Upper lobe of left lung (tissue), 6 donors: ENCODE measurements at places on chromosomes 5 and 9.

DNA sequence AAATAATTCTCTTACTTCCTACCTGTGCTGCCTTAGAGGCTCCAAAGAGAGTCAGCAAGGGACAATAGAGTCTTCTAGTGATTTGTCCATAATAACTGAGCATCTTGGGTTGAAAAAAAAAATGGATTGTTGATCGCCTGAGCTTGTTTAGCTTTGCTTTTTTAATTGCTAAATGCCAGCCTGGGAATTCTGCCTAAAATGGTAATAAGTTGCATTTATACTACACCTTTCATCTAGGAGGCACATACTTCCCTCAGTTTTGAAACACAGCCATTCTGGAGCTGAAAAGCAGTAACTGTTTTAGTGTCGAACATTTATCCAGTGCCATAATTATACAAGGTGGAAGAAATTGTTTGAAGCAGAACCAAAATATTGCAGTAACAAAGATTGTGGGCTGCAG lies 421.3 kb downstream of the CAAP1 start:
- no peak for DNase-seq

- DNase-seq: no peak
Observed at GRCh38 chr5:71693828-71694427, 25.1 kb upstream of the CARTPT start.

GRCh38 chr5:74919041-74919440 lies 52.9 kb upstream of the FAM169A start:
- DNase-seq: no peak

GRCh38 chr5:157473383-157474320 lies 13.6 kb downstream of the NIPAL4 start:
- no peak for DNase-seq

DNA sequence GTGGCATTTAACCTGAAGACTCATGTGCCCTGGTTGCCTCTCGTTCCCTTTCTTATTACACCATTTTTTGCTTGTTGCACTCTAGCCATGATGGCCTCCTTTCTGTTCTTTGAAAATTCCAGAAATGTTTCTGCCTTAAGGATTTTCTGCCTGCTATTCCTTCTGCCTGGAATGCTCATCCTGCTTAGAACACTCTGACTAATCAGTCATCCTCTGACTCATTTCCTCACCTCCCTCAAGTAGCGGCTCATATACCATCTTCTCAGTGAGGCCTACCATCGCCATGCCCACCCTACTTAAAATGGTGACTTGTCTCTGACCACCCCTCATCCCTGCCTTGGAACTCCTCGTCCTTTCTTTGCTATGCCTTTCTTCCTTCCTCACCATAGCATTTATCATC lies 68.8 kb downstream of the KIF4B start:
- DNase-seq: no peak

DNA sequence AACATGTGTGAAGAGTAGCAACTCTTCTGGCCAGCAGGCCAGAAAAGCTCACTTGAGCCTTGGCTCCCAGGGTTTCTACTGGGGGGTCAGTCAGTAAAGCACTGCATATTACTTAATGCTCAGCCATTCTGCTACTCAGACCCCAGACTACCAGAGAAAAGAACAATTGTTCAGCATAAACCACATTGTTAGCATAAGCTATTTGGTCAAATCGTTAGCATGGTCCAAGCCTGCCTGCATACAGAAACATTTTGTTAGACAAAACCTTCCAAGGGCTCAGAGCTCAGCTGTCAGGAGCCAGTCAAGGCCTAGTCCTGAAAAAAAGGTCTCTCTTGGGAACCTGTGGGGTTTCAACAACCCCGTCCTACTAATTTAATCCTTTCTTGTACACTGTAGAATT lies 449.3 kb downstream of the PRR16 start:
- DNase-seq: no peak

DNA sequence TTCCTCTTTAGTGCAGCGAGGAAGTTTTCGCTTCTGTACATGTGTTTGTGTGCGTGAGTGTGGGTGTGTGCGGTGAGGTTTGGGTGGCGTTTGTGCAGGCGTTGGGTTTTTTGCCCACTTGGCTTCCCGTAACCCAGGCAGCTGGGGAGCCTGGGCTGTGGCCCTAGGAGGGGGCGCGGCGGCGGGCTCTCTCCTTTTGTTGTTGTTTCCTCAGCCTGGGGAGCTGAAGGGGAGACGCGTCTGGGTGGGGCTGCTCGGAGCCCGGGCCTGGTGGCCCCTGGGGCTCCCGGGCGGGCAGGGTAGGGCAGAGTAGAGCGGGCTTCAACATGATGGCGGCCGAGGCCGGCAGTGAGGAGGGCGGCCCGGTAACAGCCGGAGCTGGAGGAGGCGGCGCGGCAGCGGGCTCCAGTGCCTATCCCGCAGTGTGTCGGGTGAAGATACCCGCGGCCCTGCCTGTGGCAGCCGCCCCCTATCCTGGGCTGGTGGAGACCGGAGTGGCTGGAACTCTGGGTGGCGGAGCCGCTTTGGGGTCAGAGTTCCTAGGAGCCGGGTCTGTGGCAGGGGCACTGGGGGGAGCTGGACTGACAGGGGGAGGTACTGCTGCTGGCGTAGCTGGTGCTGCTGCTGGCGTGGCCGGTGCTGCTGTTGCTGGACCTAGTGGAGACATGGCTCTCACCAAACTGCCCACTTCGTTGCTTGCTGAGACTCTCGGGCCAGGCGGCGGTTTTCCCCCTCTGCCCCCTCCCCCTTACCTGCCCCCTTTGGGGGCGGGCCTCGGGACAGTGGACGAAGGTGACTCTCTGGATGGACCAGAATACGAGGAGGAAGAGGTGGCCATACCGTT lies 665 bp downstream of the RASA1 start:
- peak; percentile 92 for DNase-seq

DNA sequence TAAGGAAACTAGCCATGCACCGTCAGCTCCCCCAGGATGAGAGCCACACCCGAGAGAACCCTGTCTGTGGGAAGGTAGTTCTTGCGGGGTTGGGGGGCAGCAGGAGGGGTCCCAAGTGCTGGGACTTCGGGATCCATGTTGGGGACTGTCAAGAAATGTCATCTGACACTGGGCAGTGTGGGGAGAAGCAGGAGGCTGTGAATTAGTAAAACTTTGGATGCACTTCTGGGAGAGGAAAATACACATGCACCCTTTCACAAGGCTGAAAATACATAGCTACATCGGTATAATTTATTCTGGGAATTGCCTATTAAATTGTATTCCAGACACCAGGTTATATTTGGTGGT lies 109.6 kb upstream of the RPS23 start:
- no peak for DNase-seq

DNA sequence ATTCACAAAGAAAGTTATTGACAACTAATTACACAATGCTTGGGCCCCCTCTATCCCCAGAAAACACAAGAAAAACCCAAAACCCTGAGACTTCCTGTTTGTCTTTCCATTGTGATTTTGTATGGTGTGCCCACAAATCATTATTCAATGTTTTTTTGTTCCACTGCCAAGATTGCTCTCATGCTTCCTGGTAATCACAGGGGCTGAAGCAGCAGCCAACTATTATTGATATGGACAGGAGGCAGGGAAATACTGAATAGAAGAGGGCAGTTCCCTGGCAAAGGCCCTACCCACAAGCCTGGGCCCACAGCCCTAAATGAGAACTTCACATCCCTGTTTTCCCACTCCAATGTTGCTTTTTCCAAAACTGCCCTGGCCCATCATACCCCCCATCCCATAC lies 21.5 kb upstream of the RFK start:
- no peak for DNase-seq

DNA sequence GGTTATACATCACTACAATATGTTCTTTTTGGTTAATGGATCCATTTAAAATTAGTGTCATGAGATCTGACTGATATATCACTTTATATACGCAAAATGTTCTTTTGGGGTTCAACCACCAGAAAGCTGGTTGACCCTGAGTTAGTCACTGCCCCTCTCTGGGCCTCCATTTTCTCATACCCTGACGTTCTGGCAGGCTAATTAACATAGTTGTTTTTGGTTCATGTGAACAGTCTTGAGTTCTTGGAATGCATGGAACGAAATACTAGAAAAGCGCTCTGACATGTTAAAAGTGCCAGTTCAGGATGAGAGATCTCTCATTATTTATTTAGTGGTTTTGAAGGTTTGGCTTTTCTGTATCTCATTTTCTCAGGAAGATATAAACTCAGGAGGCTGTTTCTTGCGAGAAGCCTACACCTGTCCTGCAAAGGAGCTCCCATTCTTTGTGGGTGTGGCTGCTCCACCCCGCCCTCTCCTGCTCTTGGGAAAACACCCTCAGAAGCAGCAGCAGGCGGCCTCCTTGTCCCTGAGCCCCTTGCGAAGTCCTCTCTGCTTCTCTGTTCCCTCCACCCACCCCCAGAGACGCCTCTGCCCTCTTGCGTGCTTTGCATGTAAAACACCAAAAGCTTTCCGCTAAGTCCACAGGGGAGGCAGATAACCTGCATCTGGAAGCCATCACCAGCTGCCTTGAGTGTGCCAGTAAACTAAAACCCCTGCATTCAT lies 302.4 kb upstream of the PANK3 start:
- no peak for DNase-seq

DNA sequence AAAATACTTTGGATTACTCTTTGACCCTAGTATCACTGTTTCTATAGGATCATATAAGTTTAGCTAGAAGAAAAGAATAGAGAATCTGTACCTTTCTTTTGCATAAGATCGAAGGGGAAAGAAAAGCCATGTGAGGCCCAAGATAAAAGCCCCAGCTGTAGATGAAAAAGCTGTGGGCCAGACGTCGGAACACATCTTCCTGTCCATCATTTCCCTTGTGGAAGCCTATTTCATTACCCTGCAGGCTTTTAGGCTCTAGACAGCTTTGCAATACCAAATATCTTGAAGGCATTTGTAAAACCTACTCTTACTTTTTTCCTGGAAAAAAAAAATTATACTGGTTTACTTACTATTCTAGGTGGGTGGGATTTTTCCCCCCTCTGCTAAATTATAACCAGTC lies 10.0 kb downstream of the PALM2AKAP2 start:
- no peak for DNase-seq

DNA sequence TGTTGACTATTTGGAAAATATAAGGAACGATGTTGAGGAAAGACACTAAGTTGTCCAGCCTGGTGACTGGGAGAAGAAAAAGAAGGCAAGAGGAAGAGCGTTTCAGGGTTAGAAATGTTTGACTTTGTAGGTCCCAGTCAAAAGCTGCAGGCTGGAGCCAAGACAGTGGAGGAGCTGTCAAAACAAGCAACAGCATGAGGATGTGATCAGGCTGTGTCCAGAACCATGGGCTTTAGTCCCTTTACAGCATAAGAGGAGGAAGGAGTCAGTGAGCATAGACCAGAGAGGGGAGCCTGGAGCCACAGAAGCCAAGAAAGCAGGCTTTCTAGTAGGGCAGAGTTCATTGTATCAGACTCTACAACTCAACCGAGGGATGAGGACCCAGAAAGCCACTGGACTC lies 658.5 kb downstream of the BNC2 start:
- DNase-seq: no peak

- no peak for DNase-seq
Observed at GRCh38 chr5:39449591-39449990, 24.8 kb upstream of the DAB2 start.

DNA sequence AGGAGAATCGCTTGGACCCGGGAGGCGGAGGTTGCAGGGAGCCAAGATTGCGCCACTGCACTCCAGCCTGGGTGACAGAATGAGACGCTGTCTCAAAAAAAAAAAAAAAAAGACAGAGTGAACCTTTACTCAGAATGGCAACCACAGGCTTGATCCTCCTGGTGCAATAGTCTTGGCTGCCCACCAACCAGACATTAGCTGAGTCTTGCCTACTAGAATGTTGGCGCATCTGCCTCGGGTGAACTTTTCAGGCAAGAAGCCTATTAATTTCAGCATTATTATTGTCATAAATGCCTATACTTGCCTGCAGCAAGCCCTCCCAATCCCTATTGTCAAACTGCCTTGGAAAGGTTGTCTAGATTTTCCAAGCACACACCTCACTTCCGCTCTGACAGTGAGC lies 4.2 kb downstream of the SERINC5 start:
- no peak for DNase-seq

DNA sequence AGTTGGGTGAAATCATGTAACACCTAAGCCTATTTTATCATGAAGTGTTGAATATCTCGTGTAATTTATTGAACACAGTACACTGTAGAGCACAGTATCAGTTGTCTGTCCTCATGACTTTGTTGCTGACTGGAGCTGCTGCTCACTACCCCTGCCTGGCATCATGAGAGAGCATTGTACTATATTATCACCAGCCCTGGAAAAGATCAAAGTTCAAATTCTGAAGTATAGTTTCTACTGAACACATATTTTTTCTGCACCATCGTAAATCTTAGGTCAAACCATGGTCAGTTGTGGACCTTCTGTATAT lies 169.3 kb upstream of the RAI14 start:
- no peak for DNase-seq

- DNase-seq: no peak
Observed at GRCh38 chr5:119049824-119050449, 20.9 kb upstream of the DMXL1 start.

- no peak for DNase-seq
Observed at GRCh38 chr5:68519143-68519542, 303.6 kb downstream of the PIK3R1 start.

DNA sequence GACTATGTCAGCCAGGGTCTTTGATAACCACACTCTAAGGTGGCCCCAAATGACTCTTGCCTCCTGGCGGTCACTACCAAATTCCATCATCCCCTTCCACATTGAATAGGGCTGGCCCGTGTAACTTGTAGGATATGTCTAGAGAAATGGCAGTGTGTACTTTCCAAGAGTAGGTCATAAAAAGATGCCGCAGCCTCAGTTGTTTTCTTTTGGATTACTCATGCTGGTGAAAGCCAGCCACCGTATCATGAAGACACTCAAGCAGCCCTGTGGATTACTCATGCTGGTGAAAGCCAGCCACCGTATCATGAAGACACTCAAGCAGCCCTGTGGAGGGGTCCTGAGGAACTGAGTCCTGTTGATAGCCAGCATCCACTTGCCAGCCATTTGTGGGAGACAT lies 172.0 kb upstream of the TBC1D2 start:
- DNase-seq: no peak

DNA sequence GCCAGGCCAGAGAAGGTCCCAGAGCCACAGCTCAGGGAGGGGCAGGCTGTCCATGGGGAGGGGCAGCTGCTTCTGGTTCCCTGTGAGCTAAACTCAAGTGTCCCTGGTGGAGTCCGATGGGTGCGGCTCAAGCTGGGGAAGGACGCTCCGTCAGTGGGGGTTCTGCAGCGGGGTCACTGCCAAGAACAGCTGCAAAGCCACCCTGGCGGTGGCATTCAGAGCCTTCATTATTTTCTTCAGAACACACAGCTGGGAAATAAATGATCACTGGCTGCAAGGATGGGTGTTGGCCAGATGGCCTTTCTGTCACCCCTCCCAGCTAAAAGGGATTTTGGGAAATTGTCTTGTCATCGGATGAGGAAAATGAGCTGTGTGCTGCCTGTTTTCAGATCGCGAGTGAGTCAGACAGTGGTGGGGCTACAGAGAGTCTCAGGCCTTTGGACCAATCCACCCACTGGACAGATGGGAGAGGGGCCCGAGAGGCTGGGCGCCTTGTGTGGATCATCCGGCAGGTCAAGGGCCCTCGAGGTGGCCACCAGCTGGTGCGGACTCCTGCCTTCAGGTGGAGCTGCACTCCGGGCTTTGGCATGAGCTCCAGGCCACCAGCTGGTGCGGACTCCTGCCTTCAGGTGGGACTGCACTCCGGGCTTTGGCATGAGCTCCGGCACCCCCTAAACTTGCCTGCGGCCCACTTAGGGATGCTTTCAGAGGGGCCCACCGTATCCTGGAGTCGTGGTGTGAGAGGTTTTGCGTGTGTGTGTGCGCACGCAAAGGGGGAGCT lies 17.9 kb upstream of the GFPT2 start:
- no peak for DNase-seq
